ENCODE measurements at places on chromosomes 6 and 20.

GRCh38 chr6:76835293-76835692, 628.0 kb downstream of the HTR1B start:
- DNase-seq = no peak

DNA sequence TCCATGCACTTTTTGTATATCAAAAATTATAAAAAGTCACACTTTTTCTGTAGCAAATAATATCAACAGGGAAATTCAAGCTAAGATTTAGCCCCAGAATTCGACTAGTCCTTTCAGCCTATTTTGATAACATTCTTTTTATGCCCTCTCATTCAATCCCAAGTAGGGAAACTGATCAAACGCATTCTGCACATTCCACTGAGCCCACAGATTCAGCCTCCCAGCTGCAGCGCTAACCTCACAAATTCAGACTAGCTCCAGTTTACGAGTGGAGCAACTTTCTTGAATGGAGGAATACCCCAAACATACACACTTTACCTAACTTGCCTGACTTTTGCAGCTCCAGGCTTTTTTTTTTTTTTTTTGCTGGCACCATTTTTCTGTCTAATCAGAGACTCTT, 70.3 kb upstream of the HEY2 start:
- no peak for DNase-seq

DNA sequence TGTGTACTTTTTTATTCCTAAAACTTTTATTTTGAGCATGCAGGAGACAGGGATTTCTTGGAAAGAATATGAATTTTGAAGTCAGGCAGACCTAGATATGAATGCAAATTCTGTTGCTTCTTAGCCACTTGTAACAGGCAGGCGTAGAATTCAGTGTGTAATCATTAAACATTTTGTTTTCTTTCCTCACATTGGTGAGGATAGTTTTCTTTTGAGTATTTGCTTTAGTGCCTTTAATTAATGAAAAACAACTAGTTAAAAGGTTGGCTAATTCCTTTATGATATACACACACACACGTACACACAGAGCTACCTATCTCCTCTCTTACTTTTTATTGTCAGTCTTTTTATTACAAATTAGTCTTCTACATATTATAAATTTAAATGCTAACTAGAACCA, 342.3 kb downstream of the CDKAL1 start:
- no peak for DNase-seq

- DNase-seq = no peak
Observed at GRCh38 chr20:63655249-63655648, 2.0 kb upstream of the STMN3 start.

- DNase-seq = no peak
Observed at GRCh38 chr6:104683809-104684208, 175.9 kb downstream of the HACE1 start.

DNA sequence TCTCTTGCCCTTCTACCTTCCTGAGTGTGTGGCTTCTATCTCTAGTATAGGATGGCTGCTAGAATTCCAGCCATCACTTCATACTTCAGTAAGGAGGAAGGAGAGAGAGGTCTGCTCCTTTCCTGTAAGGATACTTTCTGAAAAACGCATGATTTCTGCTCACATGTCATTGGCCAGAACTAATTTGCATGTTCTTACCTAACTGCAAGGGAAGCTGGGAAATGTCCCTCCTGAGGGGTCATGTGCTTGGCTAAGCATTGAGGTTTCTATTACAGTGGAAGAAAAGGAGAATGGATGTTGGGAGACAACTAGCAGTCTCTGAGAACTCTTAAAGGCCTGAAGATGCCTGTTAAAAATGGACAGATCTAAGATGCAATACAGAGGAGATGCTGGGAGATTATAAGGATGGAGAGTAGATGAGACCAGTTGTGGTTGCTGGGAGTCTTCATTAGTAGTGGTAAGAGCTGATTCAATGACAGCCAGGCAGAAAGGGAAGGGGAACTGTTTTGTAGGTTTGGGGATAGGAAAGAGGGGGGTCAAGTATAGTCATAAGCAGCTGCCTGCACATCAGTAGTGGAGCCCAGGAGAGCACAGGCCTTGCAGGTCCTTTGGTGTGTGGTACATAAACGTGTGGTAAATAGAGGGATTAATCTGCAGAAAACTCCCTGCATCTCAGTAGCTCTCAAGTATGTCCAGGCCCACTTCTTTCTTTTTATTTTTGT, 20.2 kb downstream of the CDS2 start:
- no peak for DNase-seq

DNA sequence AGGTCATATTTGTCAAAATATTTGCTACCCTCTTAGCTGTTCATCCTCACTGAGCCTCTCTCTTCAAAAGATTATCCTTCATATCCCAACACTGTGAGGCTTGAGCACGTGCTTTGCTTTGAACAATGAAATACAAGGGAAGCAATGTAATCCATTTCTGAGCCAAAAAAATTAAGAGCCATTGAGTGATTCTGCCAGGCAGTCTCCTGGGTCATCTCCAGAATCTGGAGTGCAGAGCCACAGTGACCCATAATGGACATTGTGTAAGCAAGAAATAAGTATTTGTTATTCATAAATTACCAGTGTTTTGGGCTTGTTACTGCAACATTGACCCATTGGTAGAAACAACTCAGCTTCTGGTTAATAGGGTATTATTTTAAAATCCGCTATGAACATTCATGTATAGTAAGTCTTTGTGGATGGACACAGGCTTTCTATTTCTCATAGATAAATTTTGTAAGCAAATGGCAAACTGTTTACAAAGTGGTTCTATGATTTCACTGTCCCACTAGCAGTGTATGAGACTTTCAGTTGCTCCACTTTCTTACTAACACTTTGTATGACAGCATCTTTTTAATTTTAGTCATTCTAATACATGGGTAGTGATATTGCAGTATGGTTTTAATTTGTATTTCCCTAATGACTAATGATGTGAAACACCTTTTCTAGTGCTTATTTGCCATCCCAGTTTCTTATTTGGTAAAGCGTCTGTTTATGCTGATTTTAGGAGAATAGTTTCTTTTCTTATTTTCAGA, 358.2 kb downstream of the PLCB1 start:
- no peak for DNase-seq

DNA sequence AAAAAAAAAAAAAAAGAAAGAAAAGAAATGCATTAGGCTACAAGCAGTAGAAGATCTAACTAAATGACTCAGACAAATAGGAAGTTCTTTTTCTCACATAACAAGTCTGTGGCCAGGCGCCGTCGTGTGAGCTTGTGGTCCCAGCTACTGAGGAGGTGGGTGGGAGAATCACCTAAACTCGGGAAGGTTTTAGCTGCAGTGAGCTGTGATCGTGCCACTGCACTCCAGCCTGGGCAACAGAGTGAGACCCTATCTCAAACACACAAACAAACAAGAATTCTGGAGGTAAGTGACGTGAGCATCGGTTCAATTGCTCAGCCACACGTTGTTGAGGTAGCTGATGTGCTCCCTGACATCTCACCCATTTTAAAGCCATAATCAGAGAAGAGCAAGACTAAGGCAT, 37.9 kb upstream of the SLC23A2 start:
- DNase-seq = no peak

GRCh38 chr6:107114926-107115694, at the start of gene BEND3:
Gene BEND3 (minus strand): TSS chr6:107115515. CDS start chr6:107099285, 16,230 bp downstream.
- no peak for DNase-seq

- DNase-seq = no peak
Observed at GRCh38 chr20:4944518-4945313, 56.6 kb downstream of the SLC23A2 start.

DNA sequence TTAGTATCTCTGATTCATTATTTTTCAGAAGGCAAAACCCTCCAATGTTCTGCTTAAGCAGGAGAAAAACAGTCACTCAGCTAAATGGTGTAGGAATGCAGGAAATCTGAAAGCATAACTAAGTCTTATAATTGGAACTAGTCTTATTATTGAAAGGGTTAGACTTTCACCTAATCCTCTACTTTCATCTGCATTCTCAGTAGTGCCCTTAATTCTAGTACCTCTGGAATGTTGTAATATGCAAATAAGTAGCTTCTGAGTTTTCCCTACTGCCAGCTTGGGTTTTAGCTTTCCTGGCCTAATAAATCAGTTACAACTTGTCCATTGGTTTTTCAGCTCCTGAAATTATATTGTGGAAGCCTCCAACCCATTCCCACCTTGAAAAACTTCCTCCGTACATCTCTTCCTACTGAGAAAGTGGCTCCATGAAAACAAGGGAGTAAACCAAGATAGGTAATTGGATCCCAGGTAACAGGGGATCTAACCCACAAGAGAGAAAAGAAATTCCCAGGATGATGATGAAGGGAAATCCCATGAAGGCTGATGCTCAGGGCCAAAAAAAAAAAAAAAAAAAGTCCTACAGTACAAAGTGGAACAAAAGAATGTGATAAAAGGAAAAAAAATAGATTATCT, 147.0 kb downstream of the TBC1D32 start:
- no peak for DNase-seq

DNA sequence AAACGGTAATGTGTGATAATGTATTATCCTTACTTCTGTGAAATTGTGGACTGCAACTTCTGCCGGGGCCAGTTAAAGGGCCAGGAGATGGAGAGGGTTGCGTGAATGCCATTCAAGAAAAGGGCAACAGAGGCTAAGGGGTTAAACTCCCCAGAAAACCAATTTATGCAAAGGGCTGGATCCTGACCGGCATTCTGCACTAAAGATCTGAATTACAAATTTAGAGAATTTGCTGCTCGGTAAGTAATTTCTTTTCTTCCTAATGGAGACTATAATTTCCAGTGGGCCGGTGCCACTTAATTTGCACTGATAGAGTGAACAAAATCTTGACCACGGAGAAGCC, 130.1 kb downstream of the BCAS1 start:
- no peak for DNase-seq

DNA sequence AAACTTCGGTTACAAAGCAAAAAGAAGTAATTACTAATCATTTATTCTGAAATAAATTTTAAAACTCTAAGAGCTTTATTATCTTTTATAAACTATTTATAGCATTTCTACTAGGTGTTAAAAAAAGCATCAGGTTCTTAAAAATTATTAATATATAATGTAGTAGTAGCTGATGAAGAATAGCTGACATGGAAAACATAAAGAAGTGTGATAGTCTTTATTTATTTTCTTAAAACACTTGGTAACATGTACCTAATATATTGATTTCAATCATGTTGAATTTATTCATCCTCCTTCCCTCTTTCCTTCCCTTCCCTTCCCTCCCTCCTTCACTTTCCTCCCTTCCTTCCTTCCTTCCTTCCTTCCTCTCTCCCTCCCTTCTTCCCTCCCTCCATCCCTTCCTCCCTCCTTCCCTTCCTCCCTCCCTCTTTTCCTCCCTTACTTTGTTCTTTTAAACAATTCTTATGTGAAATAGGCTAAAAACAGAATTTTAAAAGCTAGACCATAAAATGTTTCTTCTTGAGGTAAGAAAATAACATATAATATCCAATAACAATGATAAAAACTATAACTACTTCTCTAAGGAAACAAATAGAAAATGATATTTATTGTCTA, 913.9 kb upstream of the MAP3K7 start:
- no peak for DNase-seq

DNA sequence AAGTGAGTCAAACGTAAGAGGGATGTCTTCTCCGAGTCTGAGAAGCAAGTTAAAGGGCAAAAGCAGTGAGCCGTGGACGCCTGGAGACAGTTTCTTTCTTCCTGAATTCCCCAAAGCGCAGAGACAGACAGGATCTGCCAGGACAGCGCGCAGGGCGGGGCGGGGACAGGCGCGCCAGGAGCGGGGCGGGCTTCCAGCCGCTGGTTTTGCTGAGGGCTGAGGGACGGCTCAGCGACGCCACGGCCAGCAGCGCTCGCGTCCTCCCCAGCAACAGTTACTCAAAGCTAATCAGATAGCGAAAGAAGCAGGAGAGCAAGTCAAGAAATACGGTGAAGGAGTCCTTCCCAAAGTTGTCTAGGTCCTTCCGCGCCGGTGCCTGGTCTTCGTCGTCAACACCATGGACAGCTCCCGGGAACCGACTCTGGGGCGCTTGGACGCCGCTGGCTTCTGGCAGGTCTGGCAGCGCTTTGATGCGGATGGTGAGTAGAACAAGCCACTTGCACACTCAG, at the start of gene SCGN:
Gene SCGN, plus strand, starts transcription at position 209 of the 509 bp plus-strand sequence. Its CDS starts 189 bp downstream, at position 398.
- DNase-seq = peak; percentile 21

- no peak for DNase-seq
Observed at GRCh38 chr6:157937916-157938315, 43.7 kb upstream of the SYNJ2 start.

GRCh38 chr20:18995455-18995854, 181.9 kb downstream of the SCP2D1 start:
- DNase-seq = no peak

DNA sequence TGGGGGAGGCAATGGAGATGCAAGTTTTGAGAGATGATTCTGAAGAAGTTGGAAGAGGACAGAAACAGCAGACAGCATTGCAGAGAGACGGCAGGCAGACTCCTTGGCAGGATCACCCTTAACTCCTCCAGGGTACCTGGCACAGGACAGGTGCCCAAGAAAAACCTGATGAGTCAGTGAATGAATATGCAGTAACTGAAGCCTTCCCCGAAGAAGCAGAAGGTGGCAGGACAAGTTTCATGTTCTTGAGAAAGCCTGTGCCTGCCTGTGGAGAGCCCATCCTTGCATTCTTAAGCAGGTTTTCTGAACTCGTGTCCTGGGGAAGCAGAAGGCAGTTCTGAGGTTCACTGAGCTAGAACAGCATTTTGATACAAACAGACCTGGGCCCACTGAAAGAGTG, 79.6 kb upstream of the SASH1 start:
- DNase-seq = no peak

- DNase-seq = no peak
Observed at GRCh38 chr20:58706150-58706892, 13.7 kb downstream of the NPEPL1 start.

GRCh38 chr20:9130521-9130920, 61.6 kb downstream of the PLCB4 start:
- DNase-seq = no peak

- no peak for DNase-seq
Observed at GRCh38 chr6:28884423-28885131, 39.2 kb downstream of the TRIM27 start.

All from fibroblast of skin of left quadriceps (primary cell).